ENCODE measurements at places on chromosomes 6 and 20. TPM values are rescaled to one million over a fixed set of nuclear protein-coding genes. Genes with fewer than 3 reads are reported as not detected.

The CRYBG1 gene
- 8.2 TPM for total RNA-seq

The GPSM3 gene
- 11.3 TPM for total RNA-seq

The OR11A1 gene
- total RNA-seq: not detected

The RWDD2A gene
- total RNA-seq: 1.6 TPM

The TMEM244 gene
- total RNA-seq: not detected

The CLIC5 gene
- not detected for total RNA-seq

The COL9A1 gene
- total RNA-seq: not detected

The NELFCD gene
- 55.1 TPM for total RNA-seq

The SPTLC3 gene
- 4.8 TPM for total RNA-seq

The ID1 gene
- 375 TPM for total RNA-seq

The EPB41L2 gene
- total RNA-seq: 38.2 TPM

The RRBP1 gene
- total RNA-seq: 151 TPM

The ELOVL2 gene
- total RNA-seq: under 0.01 TPM

The PROKR2 gene
- not detected for total RNA-seq

The CGA gene
- total RNA-seq: not detected

The TFAP2D gene
- total RNA-seq: not detected

The MLIP gene
- 0.59 TPM for total RNA-seq
